Mesendoderm (in vitro differentiated cells): ENCODE measurements at places on chromosomes 5 and 9.

DNA sequence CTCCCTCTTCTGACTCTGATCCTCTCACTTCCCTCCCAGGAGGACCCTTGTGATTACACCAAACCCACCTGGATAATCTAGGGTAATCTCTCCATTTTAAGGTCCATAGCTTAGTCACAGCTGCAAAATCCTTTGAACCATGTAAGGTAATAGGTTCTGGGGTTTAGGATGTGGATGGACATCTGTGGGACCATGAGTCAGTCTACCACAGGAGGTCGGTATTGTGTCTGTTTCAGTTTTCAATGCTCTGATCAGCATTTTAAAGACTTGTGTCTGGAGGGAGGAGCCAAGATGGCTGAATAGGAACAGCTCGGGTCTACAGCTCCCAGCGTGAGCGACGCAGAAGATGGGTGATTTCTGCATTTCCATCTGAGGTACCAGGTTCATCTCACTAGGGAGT, 112.6 kb downstream of the CAVIN4 start:
- no peak for DNase-seq

- no peak for DNase-seq
These were observed 152.5 kb downstream of the DMRT2 start for GRCh38 chr9:1202512-1203280.

GRCh38 chr9:137087409-137087925, 682 bp downstream of the MAN1B1 start:
- no peak for DNase-seq

- DNase-seq, result no peak
These were observed 622 bp upstream of the RGS14 start for GRCh38 chr5:177357146-177357458.

DNA sequence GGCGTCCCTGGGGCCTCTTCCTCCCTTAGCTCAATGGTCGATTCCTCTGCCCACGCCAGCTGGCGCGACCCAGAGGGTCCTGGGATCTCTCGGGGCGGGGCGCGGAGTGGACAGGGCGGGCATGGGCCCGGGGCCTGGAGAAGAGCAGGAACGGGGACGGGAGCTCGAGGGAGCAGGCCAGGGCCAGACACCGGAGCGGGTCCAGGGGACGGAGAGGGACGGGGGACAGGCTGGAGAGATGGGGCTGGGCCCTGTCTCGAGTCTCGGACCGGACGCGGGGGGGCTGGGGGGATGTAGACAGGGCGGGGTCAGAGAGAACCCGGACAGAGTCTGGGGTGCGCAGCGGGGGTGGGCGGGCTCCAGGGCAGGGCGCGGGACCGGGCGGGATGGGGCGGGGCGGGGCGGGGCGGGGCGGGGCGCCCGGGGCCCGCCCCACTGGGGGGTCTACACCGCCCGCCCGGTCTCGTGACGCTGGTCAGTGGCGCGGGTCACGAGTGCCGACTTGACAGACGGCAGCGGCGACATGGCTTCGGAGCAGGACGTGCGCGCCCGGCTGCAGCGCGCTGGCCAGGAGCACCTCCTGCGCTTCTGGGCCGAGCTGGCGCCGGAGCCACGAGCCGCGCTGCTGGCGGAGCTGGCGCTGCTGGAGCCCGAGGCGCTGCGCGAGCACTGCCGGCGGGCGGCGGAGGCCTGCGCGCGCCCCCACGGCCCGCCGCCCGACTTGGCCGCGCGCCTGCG, at the start of gene UAP1L1:
TSS of gene UAP1L1 (plus strand) at position 508 of the 738 bp plus-strand sequence. CDS start at position 524, 16 bp downstream.
- no peak for DNase-seq
